NCI-H1436 (cell line): ENCODE measurements at places on chromosomes 5 and 9.

DNA sequence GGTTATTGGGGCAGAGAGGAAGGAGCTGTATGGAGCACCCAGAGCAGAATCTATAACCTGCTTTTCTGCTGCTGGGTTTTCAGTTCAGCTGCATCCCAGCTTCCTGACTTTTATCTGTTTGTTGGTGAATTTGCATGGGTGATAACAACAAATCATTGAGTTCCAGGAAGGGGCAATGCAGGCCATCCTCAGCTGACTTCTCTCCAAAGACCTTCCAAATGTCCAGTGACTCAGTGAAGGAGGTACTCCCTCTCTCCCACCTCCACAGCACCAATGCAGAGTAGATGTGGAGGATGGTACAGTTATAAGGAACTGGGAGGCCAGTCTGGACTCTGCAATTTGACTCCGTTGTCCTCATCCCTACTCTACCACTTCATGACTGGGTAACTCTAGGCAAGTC lies 1.6 kb upstream of the TXN start:
- DNase-seq = no peak

GRCh38 chr9:76159293-76159926 lies 234.8 kb downstream of the RFK start:
- DNase-seq = no peak

- no peak for DNase-seq
Measured at GRCh38 chr5:103145196-103145595, 25.1 kb downstream of the PPIP5K2 start.

DNA sequence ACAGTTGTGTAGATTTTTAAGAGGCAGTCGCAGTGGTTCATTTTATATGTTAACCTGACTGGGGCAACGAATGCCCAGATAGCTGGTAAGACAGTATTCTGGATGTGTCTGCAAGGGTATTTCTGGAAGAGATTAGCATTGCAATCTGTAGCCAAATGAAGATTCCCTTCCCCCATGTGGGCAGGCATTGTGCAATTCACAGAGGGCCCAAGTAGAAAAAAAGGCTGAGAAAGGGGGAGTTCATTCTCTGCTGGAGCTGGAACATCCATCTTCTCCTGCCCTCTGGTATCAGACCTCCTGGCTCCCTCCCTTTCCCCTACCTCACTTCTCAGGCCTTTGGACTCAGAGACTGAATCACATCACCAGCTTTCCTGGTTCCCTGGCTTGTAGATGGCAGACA lies 70.6 kb downstream of the TENT4A start:
- DNase-seq = no peak

DNA sequence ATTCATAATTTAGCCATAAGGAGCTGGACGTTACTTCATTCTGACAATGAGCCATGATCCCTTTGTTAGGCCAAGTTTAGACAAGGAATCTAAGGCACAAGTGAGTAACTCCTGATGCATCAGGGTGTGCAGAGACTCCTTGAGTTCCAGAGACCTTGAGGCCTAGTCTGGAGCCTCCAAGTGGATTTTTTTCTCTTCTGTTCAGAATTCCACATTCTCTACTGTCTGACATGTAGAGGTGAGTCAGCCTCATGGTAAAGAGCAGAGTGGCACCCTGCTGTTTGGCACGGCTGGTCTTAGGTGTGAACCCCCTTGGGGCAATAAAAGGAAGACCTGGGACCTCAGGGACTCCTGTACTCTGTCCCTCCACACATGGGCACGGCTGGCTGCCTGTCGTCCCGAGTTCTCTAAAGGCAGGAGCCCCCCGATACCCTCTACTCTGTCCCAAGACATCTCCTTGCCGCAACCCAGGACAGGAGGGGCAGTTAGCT lies 22.0 kb upstream of the TGFBI start:
- DNase-seq = no peak

- DNase-seq = no peak
Measured at GRCh38 chr5:108266242-108266641, 115.7 kb downstream of the FBXL17 start.

- DNase-seq = peak; percentile 33
Measured at GRCh38 chr5:141811287-141812155, 66.7 kb downstream of the PCDH1 start.

GRCh38 chr5:65163698-65164097 lies 318.0 kb downstream of the ADAMTS6 start:
- DNase-seq = no peak

GRCh38 chr5:173331287-173331686 lies 3.1 kb upstream of the STC2 start:
- no peak for DNase-seq

- DNase-seq = peak; percentile 35
Measured at GRCh38 chr9:134025606-134026541, 593 bp downstream of the BRD3OS start.
